ENCODE measurements at places on chromosomes 5 and 9.

DNA sequence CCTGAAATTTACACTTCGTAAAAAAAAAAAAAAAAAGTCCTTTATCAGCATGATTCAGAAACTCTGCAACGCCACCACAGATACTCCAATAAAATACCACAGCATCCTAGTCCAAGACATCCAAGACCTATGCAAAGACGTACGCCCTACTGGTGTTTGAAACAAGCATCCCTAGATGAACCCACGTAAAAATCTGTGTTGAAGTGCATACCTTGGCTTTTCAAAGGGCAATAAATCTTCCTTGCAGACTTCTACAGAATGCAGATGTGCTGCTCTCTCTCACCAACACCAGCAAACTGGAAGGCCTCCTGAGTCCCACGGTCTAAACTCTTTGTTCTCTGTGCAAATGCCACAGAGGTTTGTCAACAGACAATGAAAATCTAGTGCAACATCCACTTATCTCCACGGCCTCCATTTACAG lies 38.8 kb downstream of the MYO10 start:
- H3K4me1 ChIP-seq, result peaks cover 22% of the 10 kb centered on the region
- no peak overlapping the region for H3K27ac ChIP-seq
- H3K36me3 ChIP-seq, result no peaks in the 10 kb centered on the region
- no peak for DNase-seq
- no peaks in the 10 kb centered on the region for H3K27me3 ChIP-seq

GRCh38 chr5:31124651-31125305 lies 68.7 kb upstream of the CDH6 start:
- DNase-seq, result no peak
- H3K4me3 ChIP-seq, result no peak overlapping the region
- H3K4me1 ChIP-seq, result no peaks in the 10 kb centered on the region
- no peaks in the 10 kb centered on the region for H3K36me3 ChIP-seq
- no peak overlapping the region for H3K27ac ChIP-seq

DNA sequence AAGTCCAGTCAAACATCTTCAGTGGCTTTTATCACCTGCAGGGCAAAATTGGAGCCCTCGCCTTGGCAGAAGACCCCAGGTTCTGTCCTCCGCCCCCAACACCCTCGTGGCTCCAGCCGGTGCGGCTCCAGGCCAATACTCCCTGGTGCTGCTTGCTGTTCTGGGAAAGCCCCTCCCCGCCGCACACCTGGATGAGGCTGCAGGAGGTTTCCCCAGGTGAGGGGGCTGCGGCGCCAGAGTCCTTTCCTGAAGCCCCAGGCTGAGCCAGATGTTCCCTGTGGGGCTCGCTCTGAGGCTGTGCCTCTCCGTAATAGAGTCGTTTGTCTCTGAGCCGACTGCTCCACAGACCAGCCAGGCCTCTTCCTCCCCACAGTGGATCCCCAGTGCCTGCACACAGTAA lies 375.4 kb upstream of the IRX1 start:
- no peaks in the 10 kb centered on the region for H3K4me1 ChIP-seq
- no peaks in the 10 kb centered on the region for H3K36me3 ChIP-seq
- H3K27me3 ChIP-seq, result no peaks in the 10 kb centered on the region

- peaks cover 64% of the 10 kb centered on the region for H3K27me3 ChIP-seq
- H3K27ac ChIP-seq, result no peak overlapping the region
- no peaks in the 10 kb centered on the region for H3K36me3 ChIP-seq
- DNase-seq, result no peak
Observed at GRCh38 chr5:173268750-173269432, 33.9 kb upstream of the NKX2-5 start.

- no peaks in the 10 kb centered on the region for H3K4me1 ChIP-seq
- H3K36me3 ChIP-seq, result no peaks in the 10 kb centered on the region
- DNase-seq, result no peak
- H3K27me3 ChIP-seq, result peaks cover 17% of the 10 kb centered on the region
- H3K4me3 ChIP-seq, result no peak overlapping the region
Observed at GRCh38 chr5:174412941-174413340, 311.4 kb upstream of the MSX2 start.

DNA sequence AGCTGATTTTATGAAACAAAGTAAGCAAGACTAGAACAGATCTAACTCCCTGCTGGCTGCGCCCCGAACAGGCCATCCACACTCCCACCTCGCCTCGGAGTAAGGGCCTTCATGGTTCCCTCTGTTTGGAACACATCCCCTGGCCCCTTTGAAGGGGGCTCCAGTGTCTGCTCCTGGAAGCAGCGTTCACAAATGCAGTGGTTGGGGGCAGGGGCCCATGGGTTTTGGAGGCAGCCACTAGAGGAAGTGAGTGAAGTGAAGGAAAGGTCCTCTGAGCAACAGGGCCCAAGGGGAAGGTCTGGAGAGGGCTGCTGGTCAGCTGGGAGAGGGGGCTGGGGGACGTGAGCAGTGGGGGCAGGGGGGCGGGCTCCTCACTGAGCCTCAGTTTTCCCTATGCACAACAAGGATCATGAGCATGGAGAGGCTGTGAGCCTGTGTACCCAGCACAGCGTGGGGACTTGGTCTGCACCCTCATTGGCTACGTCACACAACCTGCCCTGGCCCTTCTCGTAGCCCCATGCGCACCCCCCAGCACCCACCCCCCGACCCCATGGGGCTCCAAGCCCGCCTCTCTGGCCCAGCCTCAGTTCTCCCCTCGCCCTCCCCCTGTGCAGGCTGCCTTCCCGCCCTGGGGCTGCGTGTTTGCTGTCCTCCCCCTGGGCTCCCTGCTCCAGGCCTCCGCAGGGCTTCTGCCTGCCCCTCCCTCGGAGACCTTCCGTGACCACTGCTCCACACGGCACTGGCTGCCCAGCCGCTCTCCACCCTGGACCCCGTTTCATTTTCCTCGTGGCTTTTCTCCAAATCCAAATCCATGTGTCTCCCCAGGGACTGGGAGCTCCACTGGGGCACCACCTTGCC lies 39.5 kb downstream of the RASGEF1C start:
- no peaks in the 10 kb centered on the region for H3K36me3 ChIP-seq
- no peaks in the 10 kb centered on the region for H3K4me1 ChIP-seq
- H3K27ac ChIP-seq, result no peak overlapping the region
- DNase-seq, result no peak
- H3K27me3 ChIP-seq, result no peaks in the 10 kb centered on the region
- no peak overlapping the region for H3K4me3 ChIP-seq

GRCh38 chr5:98791001-98791519 lies 17.6 kb downstream of the RGMB start:
- no peaks in the 10 kb centered on the region for H3K36me3 ChIP-seq
- no peak for DNase-seq
- no peaks in the 10 kb centered on the region for H3K27me3 ChIP-seq
- H3K27ac ChIP-seq, result no peak overlapping the region
- no peak overlapping the region for H3K4me3 ChIP-seq
- H3K4me1 ChIP-seq, result peaks cover 11% of the 10 kb centered on the region

- H3K4me1 ChIP-seq, result no peaks in the 10 kb centered on the region
- no peaks in the 10 kb centered on the region for H3K36me3 ChIP-seq
- H3K27me3 ChIP-seq, result no peaks in the 10 kb centered on the region
- no peak overlapping the region for H3K27ac ChIP-seq
- H3K4me3 ChIP-seq, result no peak overlapping the region
Observed at GRCh38 chr5:45037927-45038326, 229.2 kb downstream of the MRPS30 start.

DNA sequence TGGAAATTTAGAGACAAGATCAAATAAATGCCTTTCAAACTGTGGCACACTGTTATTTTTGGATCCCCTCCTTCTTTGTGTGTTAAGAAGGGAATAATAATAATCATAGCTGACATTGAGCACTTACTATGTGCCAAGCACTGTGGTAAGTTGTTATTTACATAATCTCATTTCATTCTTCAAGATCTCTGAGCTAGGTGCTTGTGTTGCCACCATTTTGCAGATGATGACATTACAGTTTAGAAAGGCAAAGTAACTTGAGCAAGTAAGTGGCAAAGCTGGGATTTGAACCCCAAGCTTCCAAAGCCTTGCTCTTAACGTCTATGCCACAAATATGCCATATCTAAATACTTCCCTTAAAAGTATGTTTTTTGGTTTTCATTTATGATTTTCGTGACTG lies 121.8 kb upstream of the TMEM161B start:
- H3K27ac ChIP-seq, result no peak overlapping the region
- H3K4me1 ChIP-seq, result no peaks in the 10 kb centered on the region
- H3K36me3 ChIP-seq, result no peaks in the 10 kb centered on the region
- no peaks in the 10 kb centered on the region for H3K27me3 ChIP-seq

DNA sequence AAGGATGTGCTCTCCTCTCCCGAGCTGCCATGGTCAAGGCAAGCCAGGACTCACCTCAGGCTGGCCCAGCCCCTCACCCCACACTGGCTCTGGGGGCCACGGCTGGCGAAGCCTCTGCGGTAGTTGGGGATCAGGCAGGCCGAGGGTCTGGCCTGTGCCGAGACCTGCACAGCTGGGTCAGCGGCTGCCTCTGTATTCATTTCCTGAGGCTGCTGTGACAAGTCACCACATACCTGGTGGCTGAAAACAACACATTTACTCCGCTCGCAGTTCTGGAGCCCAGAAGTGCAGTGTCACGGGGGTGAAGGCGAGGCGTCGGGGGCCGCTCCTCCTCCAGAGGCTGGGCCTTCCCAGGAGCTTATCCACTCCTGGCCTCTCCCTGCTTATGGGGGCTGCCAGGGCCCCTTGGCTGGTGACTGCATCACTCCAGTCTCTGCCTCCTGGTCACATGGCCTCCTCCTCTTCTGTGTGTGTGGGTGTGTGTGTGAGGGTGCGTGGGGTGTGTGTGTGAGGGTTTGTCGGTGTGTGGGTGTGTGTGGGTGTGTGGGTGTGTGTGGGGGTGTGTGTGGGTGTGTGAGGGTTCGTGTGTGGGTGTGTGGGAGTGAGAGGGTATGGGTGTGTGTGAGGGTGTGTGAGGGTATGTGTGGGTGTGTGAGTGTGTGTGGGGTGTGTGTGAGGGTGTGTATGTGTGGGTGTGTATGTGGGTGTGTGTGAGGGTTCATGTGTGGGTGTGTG lies 3.2 kb upstream of the SCGB3A1 start:
- H3K4me1 ChIP-seq, result peaks cover 13% of the 10 kb centered on the region
- peak; percentile 74 for DNase-seq
- peaks cover 34% of the 10 kb centered on the region for H3K27me3 ChIP-seq
- no peaks in the 10 kb centered on the region for H3K36me3 ChIP-seq
- no peak overlapping the region for H3K4me3 ChIP-seq

DNA sequence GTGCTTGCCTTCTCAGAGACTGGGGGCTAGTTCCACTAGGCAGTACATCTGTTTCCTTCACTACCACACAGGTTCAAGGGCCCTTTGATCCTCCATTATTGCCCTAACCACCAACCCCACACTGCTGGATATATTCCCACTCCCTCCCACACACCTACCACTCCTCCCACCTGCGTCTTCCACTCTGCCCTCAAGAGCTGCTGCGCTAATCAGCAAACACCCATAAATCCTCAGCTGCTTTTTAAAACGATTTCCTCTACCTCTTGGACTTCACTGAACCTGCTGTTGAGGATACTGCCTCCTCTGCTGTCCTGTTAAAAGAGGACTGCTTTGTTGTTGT lies 120.9 kb downstream of the MAPKAP1 start:
- H3K36me3 ChIP-seq, result peaks cover 23% of the 10 kb centered on the region
- no peak overlapping the region for H3K4me3 ChIP-seq
- H3K27me3 ChIP-seq, result no peaks in the 10 kb centered on the region
- H3K4me1 ChIP-seq, result no peaks in the 10 kb centered on the region

DNA sequence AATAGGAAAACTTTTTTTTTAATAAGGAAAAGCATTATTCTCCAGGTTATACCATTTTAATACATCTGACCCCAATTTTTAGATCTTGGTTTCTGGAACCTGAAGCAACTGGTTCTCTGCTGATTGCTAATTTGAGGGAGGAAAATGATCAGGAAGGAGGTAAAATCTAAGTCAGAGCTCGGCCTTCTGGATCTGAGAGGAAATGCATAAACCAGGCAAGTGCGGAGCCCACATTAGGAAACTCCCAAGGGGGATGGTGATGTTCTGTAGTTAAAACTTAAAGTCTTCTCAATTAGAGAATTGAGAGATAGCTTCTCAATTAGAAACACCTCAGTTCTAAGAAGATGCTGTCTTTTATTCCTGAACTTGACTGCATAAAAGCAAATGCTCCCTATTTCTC lies 113.5 kb downstream of the TSSK1B start:
- H3K4me3 ChIP-seq, result no peak overlapping the region
- H3K27me3 ChIP-seq, result no peaks in the 10 kb centered on the region
- no peaks in the 10 kb centered on the region for H3K4me1 ChIP-seq
- no peaks in the 10 kb centered on the region for H3K36me3 ChIP-seq

DNA sequence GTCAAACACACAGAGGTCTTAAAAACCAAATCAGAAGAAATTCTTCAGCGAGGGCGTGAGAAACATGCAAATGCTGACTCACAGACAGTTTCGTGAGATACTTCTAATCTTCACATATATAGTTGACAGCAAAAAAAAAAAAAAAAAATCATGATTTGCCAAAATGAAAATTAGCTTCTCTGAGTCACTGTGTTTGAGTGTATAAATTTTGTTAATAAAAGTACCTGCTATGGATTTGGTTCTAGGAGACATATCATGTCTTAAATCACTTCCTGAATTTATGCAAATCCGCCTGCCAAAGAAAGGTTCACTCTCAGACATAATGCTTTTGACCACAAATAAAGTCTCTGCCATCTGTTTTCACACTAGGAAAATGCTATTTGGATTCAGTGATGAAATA lies 114.3 kb downstream of the SLC1A3 start:
- no peaks in the 10 kb centered on the region for H3K36me3 ChIP-seq
- H3K4me3 ChIP-seq, result no peak overlapping the region
- H3K4me1 ChIP-seq, result no peaks in the 10 kb centered on the region
- H3K27me3 ChIP-seq, result no peaks in the 10 kb centered on the region
- no peak overlapping the region for H3K27ac ChIP-seq

DNA sequence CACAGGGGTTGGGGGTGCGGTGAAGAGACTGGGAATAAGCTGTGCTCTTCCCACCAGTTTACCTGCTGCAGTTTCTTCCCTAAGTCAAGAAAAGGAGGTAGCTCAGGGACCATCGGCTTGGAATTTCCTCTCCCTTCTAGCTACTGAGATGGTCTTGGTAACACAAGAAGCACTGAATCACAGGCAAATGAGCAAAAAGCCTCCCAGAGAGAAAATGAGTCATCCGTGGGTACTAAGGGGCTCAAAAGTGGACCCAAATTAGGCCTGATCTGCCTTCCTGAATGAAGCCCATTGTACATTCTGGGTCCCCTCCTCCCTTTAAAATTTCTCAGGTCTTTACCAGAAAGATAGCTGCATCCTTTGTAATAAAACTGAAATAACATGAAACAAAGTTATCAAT lies 49.9 kb downstream of the PTPN3 start:
- H3K4me3 ChIP-seq, result no peak overlapping the region
- no peaks in the 10 kb centered on the region for H3K27me3 ChIP-seq
- H3K4me1 ChIP-seq, result no peaks in the 10 kb centered on the region

DNA sequence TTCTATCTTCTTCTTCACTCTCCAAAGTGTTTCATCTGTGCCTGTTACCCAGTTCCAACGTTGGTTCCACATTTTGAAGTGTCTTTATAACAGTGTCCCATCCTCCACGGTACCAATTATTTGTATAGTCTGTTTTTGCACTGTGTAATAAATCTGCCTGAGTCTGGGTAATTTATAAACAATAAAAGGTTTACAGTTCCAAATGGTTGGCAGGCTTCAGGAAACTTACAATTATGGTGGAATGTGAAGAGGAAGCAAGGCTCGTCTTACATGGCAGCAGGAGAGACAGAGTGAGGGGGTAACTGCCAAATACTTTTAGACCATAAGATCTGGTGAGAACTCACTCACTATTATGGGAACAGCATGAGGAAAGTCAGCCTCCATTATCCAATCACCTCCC lies 465.4 kb upstream of the CDH9 start:
- no peak for DNase-seq
- no peaks in the 10 kb centered on the region for H3K36me3 ChIP-seq
- no peaks in the 10 kb centered on the region for H3K27me3 ChIP-seq
- H3K4me1 ChIP-seq, result no peaks in the 10 kb centered on the region
- H3K27ac ChIP-seq, result no peak overlapping the region
- no peak overlapping the region for H3K4me3 ChIP-seq

- H3K4me1 ChIP-seq, result peaks cover 27% of the 10 kb centered on the region
- H3K27ac ChIP-seq, result no peak overlapping the region
- no peak for DNase-seq
- H3K27me3 ChIP-seq, result peaks cover 44% of the 10 kb centered on the region
- H3K4me3 ChIP-seq, result peak overlapping the region; percentile 68
Observed at GRCh38 chr5:16933337-16933736, 2.8 kb downstream of the MYO10 start.
